Tibial artery (tissue), 4 donors: ENCODE measurements at places on chromosomes 12 and 14.

DNA sequence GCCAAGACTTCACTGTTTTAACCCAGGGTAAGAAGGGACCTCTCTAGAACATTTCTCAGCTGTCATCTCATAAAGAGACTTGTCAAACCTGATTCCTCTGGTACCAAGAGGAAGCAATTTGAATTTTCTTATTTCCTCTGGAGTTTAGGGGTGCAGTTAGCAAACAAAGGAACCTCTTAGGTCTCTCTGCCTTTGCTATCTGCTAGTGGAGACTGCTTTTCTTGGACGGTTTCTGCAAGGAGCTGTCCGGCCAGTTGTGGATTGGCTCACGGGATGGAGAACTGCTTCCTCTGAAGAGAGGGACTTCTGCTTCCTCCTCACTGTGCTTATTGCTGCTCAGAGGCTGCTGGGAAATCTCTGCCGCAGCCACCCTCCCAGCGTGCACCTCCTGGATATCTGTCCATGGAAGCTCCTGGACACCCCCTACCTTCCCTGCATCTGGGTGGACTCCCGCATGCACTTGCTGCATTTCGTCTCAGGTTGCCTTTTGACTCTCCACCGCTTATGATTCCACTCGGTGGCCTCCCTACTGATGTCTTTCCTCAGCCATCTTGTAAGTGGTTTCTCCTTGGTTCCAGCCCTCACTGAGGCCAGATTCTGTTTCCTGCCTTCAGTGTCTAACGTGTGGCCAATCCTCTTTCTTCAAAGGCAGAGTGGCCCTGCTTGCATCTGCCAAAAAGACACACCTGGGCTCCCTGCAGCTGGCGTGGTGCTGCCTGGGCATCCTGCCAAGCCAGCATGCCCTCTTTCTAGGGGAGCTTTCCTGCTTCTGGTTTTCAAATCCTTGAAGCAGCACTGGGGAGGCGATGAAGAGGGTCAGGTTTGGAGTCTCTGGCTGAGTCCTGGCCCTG lies 187.3 kb downstream of the CHST11 start:
- DNase-seq = peak; percentile 39

- DNase-seq = no peak
Observed at GRCh38 chr14:75312341-75312740, 33.7 kb downstream of the FOS start.

DNA sequence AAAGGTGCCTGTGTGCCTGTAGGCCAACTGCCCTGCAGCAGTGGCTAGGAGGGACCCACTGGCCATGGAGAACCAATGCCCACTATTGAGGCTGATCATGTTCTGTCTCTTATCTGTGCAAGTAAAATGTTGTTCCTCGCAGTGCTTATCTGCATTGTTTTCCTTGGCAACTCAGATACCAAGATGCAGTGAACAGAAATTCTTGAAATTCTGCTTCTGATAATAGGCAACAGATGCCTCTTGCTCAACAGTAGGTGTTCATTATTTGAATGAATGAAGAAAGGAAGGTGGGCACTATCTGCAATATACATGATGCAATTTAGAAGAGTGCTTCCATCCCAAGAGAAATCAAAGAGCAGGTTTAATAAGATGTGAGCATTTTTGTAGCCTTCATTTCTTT lies 232.2 kb downstream of the NUAK1 start:
- no peak for DNase-seq

GRCh38 chr12:60144395-60144794 lies 548.6 kb downstream of the SLC16A7 start:
- no peak for DNase-seq

GRCh38 chr12:62841846-62842245 lies 93.1 kb downstream of the PPM1H start:
- DNase-seq = peak; percentile 53

DNA sequence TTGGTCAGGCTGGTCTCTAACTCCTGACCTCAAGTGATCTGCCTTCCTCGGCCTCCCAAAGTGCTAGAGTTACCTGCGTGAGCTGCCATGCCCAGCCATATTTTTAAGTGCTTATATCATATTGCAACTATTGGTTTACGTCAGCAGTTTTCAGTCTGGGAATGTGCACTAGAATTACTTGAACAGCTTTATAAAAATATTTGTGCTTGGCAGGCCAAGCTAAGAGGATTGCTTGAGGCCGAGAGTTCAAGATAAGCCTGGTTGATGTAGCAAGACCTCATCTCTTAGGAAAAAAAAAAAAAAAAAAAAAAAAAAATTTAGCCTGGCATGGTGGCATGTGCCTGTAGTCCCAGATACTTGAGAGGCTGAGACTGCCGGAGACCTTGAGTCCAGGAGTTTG lies 17.1 kb downstream of the KIAA0586 start:
- no peak for DNase-seq

- DNase-seq = peak; percentile 98
Observed at GRCh38 chr14:102139286-102140026, at the start of gene WDR20. WDR20 (plus strand) TSS chr14:102139897; CDS start chr14:102139924, 27 bp downstream.

- DNase-seq = no peak
Observed at GRCh38 chr14:77910506-77910905, 110.6 kb downstream of the ADCK1 start.

DNA sequence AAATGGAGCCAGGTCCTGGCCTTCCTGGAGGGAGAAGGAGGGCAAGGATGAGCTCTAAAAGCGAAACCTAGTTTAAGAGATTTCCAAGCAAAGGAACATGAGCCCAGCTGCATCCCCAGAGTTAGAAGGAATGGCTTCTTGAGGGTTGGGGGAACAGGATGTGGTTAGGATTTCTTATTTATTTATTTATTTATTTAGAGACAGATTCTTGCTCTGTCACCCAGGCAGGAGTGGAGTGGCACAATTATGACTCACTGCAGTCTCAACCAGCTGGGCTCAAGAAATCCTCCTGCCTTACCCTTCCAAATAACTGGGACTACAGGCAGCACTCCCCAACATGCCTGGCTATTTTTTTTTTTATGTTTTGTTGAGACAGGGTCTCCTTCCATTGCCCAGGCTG lies 25.3 kb upstream of the TMEM106C start:
- DNase-seq = no peak

DNA sequence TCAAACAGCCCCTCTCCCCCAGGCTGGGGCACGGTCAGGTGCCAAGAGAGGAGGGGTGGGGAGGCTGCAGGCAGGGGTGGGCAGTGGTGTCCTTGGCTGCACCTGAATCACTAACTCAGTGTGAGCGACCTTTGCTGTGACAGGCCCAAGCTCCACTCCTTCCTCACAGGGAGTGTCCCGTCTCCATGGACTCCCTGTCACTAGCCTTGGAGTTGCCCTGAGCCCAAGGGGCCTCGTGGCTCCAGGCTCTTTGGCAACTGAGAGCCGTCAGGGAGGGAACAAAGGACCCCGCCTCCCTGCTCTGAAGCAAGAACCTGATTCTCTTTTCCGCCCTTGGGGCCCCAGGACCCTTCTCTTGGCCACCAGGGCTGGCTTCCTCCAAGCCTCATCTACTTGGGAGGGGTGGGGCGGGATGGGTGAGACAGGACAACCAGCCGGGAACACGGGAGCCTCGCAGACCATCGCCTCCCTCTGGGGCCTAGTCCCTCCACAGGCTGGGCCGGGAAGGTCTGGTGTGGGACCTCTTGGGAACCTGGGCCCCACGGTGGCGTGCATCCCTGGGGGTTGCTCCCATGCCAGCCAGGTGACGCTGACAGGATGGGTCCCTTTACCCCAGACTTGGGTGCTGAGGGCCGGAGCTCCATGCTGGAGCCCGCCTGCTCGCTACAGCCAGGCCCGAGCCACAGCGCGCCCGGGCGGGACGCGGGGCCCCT lies 935 bp upstream of the ADSS1 start:
- no peak for DNase-seq

- peak; percentile 63 for DNase-seq
Observed at GRCh38 chr12:4700621-4701026, 19.6 kb upstream of the GALNT8 start.

GRCh38 chr14:60482743-60483142 lies 3.1 kb downstream of the C14orf39 start:
- DNase-seq = no peak

GRCh38 chr12:71152851-71153250 lies 4.9 kb downstream of the TSPAN8 start:
- DNase-seq = no peak

- DNase-seq = no peak
Observed at GRCh38 chr12:132918680-132919079, 31.3 kb upstream of the CHFR start.

DNA sequence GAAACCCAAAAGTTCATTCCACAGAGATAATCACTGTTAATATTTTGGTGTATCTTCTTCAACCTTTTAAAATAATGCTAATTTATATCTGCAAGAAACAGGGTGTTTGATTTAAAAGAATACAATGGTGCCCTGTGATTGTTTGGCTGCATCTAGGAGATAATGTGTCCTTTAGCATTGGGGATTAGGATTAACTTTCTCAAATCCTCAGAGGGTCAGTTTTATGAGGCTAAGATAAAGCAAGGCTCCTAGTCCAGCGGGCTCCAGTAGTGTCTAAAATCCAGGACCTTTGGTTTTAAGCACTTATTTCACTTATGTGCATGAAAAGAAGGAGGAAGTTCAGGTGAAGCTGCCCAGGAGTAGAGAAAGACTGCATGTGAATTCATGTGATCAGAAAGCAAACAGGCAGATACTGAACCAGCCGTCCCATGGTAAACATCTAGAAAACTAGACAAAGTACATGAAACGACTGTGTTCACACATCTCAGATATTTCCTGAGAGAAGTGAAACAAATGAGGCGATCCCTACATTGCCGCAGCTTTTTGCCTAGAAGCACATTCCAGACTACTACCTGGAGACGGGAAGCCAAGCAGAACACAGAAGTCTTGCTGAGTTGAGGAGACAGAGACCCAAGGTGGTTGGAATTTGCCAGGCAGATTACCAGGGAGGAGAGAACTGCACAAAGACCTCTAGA lies 129.1 kb upstream of the MAX start:
- DNase-seq = peak; percentile 29

GRCh38 chr12:2411011-2411410 lies 358.2 kb downstream of the CACNA1C start:
- no peak for DNase-seq

GRCh38 chr12:48994224-48995085 lies 4.7 kb downstream of the DDN start:
- DNase-seq = no peak

- no peak for DNase-seq
Observed at GRCh38 chr12:124550123-124551089, 17.0 kb downstream of the NCOR2 start.

GRCh38 chr12:75711271-75711670 lies 199.9 kb upstream of the KRR1 start:
- DNase-seq = no peak

GRCh38 chr14:68246786-68247105 lies 427.2 kb downstream of the RAD51B start:
- no peak for DNase-seq

GRCh38 chr12:115341442-115341841 lies 657.5 kb upstream of the TBX3 start:
- peak; percentile 91 for DNase-seq

- DNase-seq = no peak
Observed at GRCh38 chr14:76205708-76206107, 54.0 kb downstream of the GPATCH2L start.

DNA sequence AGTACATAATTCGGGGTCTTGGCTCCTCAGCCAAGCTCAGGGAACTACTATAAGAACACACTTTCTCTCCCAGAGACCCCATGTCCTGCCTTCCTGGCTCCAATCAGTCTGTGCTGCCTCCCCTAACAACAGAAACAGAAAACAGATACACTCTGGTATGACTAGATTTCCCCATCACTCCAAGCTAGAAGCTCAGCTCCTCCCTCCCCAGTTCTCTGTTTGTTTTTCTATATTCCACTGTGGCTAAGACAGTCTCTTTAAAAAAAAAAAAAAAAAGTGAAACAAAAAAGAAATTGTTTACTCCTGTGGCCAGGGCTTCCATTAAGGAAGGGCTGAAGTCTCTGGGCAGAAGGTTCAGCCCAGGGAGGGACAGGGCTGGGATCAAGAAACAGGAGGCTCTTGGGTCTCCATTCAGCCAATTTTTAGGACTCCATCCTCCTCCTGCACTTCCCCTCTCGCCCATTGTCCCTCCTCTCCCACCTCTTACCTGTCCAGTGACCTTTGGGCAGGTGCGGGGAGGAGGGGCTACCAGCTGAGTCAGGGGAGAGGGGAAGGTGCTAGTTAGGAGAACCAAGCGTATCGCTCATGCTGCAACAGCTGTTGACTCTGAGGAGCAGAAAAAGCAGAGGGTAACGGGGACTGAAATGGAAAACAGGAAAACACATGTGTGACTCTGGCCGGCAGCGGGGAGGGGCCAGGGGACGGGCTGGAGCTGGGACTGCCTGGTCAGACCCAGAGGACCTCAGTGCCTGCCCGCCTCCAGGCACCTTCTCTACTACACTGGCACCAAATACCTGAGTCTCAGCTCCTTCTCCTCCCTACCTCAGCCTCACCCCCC lies 4.1 kb upstream of the SLC7A7 start:
- DNase-seq = peak; percentile 74

- no peak for DNase-seq
Observed at GRCh38 chr14:104694475-104694950, 5.1 kb downstream of the INF2 start.

DNA sequence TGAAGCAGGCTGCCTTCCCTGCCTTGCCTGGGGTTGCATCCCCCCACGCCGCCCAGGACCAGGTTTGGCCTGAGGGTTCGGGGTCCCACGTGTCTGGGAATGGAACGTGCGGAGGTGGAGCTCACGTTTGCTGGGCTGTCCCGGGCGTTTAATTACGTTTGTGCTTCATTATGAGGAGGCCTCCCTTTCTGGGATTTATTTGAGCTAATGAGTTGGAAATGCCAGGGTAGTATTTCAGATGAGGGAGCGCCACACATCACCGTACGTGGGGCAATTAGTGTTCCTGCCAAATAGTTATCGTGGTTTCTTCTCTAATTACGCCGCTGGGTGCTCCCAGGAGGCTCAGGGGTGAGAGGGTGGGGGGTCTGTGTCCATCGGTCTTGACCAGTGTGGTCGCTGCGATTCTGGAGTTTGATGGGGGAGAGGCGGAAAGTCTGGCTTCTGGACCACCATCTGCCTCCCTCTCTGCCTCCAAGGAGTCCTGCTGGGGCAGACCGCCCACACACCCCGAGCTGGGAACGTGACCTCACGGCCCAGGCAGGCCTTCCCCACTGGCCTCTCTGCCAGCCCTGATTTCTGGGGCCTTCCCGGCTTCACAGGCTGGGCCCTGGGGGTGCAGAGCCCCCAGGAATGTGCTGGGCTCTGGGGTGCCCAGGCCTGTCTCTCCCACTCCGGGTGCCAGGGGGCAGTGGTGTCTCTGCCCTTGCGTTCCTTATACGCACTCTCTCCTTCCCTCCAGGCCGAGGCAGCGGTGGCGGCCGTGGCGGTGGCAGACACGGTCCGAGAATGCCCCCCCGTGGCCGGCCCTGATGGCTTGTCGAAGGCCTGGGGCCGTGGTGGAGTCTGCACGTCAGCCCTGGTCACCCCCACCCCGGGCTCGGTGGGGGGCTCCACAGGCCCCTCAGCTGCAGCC lies 18.9 kb downstream of the KIF26A start:
- no peak for DNase-seq
